ENCODE measurements at places on chromosomes 12 and 14.

GRCh38 chr12:66387117-66387516 lies 84.8 kb downstream of the HELB start:
- DNase-seq = no peak

GRCh38 chr14:50388256-50388931 lies 8.3 kb downstream of the CDKL1 start:
- no peak for DNase-seq

DNA sequence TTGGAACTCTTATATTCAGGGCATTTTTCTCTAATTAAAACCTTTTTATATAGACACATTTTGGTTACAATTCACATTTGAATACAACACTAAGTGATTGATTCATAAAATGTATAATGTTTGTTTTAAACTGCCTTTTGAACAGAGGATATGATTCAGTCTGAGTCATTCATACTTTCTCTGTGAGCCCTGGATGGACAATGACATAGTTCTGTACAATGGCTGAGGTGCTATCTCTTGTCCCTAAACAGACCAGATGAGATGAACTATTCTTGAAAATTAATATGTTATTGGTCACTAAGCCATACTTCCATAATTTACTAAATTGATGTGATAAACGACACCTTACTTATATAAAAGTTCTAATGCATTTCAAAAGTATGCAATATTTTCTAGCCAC lies 199.7 kb upstream of the ATXN7L3B start:
- no peak for DNase-seq

GRCh38 chr14:85987292-85987691 lies 457.3 kb downstream of the FLRT2 start:
- no peak for DNase-seq

- DNase-seq = no peak
Observed at GRCh38 chr14:58752771-58753201, 115.0 kb downstream of the DACT1 start.

DNA sequence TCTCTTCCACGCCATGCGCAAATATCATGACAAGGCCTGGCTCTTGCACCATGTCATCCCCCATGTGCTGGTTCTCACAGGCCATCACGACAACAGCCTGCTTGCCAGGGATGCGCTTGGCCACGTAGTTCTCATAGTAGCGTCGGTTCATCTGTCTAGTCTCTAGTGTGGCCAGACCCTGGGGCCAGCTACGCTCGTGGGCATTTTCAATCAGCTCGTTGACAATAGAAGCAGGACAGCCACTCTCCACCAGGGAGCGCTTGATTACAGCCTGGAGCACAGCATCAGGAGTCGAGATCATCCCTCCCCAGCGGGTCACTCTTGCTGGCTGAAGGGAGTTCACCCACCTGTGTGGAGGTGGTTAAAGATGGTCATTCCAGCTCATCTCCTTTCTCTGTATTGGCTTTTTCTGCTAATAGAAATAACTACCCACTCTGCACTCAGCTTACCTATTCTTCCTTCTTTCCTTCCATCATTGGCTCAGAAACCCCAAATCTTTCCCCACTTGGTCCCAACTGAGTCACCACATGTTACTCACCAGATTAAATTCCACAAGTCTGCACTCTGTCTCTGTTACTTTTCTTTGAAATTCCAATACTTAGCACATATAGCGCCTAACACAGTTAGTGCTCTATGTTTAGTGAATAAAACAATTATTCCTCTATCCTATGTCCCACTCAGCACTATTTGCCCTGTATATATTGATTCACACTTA lies 15.1 kb downstream of the RNF41 start:
- no peak for DNase-seq

DNA sequence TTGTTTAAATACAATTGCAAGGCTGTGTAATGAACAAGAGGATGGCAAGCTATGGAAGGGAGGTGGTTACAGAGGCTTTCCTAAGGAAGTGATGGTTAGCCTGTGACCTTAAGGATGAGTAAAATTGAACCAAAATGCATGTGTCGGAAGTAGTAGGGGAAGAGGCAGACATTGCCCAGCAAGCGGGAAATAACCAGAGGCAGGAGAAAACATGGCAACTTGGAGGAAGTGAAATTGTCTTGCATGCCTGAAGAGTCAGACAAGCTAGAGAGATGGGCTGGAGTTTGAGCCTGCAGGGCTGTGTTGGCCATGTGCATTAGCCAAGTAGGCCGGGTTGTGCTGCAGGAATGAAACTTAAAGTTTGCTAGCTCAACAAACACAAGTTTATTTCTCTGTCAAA lies 96.2 kb downstream of the BTG1 start:
- DNase-seq = no peak

DNA sequence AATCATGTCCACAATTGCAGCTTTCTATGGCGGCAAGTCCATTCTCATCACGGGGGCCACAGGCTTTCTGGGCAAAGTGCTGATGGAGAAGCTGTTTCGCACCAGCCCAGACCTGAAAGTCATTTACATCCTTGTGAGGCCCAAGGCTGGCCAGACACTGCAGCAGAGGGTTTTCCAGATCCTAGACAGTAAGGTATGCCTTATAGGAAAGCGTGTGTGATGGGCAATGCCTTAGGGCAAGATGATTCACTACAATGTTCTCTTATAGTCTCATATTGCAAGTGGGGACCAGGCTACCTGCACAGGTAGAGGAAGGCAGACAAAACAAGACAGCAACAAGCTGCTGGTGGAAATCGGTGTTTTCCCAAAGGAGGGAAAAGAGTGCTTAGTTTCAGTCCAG lies 110.5 kb downstream of the ERGIC2 start:
- no peak for DNase-seq

Measured in stimulated activated CD4-positive, alpha-beta T cell treated with anti-CD3 and anti-CD28 coated beads, TNF-alpha, amount 100 ng/mL, for 4 hours (primary cell).